ENCODE measurements at places on chromosomes 3 and 15.

DNA sequence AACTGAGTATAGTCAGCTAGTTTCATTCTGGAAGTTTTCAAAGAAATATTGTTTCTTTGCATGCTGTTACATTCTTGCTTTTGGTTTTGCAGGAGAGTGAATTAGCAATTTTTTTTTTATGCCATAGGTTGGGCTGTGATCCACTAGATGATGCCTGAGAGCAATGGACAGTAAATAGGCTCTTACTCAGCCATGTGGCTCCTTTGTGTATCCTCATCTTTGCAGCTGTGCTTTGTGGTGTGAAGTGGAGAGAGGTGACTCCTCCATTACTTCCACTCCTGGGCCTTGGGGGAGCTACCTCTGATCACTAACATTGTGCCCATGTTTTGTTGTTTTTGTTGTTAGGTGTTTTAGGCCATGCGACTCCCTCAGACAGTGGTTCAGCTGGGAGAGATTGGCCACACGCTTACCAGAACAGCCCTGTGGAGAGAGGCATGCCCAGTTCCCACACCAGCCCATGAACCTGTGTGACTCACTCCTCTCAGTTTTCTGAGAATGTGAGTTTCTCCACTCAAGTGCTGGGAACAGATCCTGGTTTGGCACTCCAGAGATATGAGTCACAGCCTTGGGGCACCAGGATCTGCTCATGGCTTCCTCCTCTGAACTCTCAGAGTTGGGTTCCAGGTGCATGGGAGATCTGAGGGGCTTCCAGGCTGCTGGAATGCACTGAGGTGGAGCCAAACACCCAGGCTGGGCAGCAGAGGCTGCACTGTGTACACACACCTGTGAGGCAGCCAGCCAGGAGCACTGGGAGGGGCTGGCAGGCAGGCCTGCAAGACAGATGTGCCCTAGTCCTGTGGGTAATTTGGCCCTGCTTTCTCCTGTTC lies 785.3 kb downstream of the ROBO2 start:
- peak; percentile 93 for DNase-seq

GRCh38 chr3:38587548-38588131 lies 61.8 kb downstream of the SCN5A start:
- no peak for DNase-seq

DNA sequence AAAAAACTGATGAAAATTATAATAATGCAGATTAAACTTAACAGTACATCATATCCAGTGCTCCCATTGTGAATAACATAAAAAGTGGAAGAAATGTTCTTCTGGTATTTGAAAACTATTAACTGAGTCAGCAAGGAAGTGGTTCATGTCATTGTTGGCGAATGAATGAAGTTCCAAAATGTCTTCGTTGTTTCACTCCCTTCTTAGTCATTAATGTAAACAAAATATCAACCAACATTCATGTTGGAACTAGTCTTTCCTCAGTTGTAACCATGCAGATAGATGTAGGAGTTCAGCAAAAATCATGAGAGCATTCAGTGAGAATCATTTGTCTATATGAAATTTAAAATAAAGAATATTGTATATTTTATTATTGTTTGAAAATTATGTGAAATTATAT lies 44.1 kb upstream of the ICE2 start:
- DNase-seq: peak; percentile 33

DNA sequence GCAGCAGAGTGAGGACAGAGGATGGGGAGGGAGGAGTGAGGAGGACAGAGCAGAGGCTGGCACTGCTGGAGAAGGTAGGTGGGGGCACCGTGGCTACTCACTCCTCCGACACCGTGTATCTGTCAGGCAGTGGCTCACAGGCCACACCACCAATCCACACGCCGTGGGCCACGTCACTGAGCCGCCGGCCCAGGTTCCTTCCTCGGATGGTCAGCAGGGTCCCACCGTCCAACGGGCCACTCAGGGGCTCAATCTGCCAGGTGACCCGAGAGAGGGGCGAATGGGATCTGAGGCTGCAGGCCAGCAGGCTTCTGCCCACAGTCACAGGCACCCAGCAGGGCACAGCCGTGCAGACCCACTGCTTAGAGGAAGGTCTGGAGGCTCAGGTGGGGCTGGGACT lies 30.5 kb downstream of the H1-8 start:
- DNase-seq: no peak

- peak; percentile 1 for DNase-seq
Measured at GRCh38 chr3:163159306-163159705, 1662.7 kb downstream of the OTOL1 start.

DNA sequence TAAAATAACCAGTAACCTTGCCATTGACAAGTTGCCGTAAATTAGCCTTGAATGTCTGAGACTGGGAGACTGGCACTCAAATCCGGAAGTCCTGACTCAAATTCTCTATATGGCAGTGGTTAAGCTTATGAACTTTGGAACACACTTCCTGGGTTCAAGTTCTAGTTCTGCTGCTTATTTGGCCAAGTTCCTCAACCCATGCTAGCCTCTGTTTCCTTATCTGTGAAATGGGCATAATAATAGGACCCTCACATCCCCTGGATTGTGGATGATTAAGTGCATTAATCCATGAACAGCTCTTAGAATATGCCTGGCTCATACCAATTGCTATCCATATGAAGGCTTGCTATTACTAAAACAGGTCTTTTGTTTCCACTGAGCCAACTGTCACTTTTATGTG lies 311.5 kb downstream of the EDEM1 start:
- no peak for DNase-seq

GRCh38 chr3:57007521-57008460 lies 52.7 kb upstream of the SPATA12 start:
- peak; percentile 84 for DNase-seq

GRCh38 chr15:68586274-68586961 lies 7.6 kb downstream of the CORO2B start:
- peak; percentile 92 for DNase-seq

DNA sequence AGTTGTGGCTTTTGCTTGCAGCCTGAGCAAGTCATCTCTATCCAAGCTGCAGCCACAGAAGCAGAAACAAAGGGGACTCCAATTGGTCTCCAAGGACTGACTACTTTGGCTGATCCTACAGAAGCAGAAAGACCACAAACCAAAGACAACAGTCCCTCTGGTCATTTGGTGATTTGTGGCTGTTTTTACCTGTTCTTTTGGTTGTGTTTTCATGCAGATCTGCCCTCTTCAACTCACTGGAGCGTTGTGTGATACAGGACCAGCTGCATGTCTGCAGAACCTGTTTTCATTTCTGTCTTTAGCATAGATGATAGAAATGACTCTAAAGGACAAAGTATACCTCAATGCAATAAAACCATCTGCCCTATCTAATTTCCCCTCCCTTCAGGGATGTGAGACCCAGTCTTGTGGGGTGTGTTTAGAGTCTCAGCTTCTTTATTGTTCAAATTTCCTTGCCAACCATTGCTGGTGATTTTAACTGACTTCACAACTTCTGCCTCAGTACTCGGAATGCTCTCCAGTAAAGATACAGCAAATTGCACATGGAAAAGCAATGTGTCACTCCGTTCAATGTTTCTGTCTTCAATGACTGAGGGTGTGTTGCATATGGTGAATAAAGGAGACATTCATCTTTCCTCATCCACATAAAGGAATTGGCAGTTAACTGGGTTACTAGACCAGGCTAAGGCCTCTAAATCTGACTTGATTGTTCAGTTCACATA lies 48.9 kb upstream of the SLC7A14 start:
- no peak for DNase-seq

All from EL (cell line).